ENCODE measurements at places on chromosomes 7 and 10. TPM values are rescaled to one million over a fixed set of nuclear protein-coding genes. Genes with fewer than 3 reads are reported as not detected.

DNA sequence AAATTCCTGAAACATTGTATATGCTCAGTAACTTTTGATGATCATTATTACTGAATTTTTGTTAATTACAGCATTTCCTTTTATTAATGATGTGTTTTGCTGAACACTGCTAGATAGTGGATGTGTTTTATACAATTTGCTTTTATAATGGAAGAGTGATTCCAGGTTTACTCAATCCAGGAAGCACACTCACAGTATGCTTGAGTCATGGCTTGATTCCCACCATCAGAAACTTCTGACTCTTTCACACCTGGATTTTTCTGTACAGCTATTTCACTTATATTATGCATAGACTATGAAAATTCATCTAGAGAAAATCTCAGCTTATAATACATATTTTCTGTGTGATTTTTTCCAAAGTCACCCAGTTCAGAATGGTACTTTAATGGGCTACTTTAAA lies 1040.9 kb downstream of the GRM8 start:
- no peak for DNase-seq

DNA sequence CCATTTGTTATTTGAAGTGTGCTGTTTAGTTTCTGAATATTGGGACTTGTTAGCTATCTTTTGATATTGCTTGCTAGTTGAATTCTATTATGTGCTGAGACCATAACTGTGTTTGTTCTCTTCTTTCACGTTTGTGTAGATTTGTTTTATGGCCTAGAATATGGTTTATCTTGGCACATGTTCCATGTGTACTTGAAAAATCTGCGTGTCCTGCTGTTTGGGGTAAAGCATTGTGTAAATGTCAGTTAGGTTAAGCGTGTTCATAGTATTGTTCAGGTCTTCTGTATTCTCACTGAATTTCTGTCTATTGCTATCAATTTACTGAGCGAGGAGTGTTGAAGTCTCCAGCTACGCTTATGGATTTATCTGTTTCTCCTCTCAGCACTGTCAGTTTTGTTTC lies 19.4 kb downstream of the MMP21 start:
- DNase-seq = no peak

DNA sequence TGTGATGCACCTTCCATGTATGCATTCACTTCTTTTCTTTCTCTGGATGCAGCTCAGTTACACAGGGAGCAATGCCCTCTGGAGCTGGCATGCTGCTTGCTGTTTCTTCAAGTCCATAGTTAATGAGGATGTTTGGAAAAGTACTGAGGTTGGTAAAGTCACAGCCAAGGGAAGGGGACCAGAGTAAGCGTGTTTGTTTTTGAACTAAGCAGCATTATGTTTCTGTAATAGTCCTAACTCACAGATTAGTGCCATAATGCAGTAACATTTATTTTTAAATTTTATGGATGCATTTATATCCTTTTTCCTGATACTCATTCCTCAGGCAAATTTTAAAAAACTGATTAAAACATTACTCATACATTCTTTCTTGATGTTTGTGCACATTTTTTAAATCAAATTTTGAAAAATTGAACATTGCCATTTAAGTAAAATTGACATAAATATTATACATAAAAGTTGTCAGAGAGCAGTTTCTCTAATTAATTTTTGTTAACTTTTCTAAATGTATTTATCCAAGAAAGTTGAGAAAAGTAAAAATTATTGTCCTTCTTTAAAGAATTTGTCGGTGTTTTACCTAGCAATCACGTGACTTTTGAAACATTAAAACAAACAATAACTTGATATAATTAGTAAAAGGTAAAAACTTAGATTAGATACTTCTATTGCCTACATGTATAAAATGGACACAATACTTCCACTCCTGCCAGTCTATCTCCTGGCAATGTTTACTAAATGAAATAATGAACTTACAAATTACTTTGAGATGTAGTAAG lies 659.6 kb upstream of the ANKRD30A start:
- no peak for DNase-seq

- no peak for DNase-seq
These were observed 80.8 kb upstream of the SMIM30 start for GRCh38 chr7:113199136-113199535.

- DNase-seq = peak; percentile 77
These were observed 8.1 kb upstream of the VDAC2 start for GRCh38 chr10:75202321-75203045.

- no peak for DNase-seq
These were observed 24.2 kb upstream of the FAM20C start for GRCh38 chr7:167976-168791.

DNA sequence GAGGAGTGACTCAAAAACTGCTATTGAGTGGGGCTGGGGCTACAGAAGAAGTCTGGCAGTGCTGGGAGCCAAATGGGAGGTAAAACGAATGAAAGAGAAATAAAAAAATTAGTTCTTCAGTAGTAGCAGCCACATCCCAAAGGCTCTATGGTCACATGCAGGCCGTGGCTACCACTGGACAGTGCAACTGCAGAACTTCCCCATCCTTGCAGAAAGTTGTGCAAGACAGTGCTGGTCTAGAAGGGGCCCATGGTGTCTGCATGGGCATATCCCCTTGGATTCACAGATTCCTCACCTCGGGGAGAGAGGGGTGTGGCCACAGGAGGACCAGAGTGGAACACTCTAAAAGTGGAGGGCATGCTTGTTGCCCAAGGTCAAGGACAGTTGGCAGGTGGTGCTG lies 47.6 kb downstream of the RPS24 start:
- no peak for DNase-seq

DNA sequence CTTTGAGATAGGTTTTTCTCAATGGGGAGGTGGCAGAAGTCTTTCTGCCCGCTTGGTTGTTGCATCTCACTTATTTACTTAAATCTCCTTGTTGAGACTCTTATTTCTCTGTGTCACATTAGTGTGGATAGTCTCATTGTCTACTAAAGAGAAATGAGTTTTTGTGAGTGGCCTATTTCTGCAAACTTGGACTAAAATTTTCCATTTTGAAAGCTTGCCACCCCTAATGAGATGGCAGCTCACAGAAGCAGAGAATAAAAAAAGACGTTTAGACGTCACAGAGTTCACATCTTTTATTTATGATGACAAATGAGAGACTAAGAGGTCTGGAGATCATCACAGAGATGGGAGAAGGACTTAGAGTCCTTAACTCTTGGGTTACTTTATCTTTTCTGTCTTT lies 262.7 kb upstream of the PHYHIPL start:
- DNase-seq = no peak

DNA sequence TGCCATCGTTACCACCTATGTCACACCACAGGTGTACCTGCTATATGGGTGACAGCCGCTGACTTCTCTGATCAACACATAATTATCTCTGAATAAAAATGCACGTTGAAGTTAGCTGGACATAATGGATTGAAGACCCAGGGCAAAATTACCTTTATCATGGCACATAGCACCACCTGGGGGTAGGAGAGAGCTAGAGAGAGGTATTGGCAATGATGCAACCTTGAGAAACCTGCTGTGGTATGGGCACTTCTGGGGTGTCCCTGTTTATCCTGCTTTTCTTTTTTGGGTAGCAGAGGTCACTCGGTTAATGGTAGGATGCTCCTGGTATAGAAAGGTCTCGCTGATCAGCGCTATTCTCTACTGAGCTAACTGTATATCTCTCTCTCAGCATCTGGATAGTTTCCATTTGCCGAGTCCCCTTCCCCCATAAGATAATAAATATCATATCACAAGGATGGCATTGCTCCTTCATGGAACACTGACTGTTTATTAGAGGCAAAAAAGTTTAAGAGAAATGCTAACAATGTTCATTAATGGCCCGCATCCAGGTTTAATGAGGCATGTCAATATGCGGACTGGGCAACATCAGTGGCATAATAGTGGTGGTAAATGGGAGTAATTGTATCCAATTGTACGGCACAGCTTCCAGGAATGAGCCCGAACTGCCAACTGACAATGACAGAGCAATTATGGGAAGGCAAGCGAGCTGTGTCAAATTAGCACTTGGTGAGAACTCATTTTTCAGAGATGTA lies 323.1 kb downstream of the TFEC start:
- DNase-seq = no peak

DNA sequence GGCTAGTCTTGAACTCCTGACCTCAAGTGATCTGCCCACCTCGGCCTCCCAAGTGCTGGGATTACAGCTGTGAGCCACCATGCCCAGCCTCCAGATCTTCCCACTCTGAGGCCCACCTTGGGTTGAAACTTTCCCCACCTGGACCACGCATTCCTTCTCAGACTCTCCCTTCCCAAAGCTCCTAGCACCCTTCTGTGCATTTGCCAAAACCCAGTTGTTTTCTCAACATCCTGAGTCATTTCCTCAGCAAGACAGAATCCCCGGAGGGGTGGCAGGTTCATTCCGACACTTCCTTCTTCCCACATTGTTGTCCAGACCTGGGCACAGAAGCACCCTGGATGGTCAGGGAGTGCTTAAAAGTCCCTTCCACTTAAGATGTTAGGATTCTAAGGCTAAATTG lies 28.9 kb downstream of the BAG3 start:
- no peak for DNase-seq

DNA sequence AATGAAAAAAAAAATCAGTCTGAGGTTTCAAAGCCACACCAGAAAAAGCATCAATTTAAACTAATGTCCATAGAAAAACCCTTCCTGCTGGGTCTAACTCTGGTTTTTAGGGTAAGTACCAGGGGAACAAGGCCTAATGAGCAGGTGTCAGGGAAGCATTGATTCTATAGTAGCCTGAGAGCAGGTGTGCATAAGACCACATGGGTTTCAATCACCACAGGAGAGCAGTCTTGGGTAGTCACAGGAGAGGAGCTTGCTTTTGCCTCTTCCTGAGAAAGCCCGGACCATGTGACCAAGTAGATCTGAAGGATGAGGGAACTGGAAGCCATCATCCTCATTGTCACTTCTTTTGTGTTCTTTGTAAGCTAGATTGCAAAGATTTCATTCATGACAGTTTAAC lies 66.3 kb upstream of the AGK start:
- peak; percentile 15 for DNase-seq

- DNase-seq = no peak
These were observed 132.7 kb downstream of the MDFIC start for GRCh38 chr7:115054478-115055065.

- no peak for DNase-seq
These were observed 19.4 kb downstream of the MCM10 start for GRCh38 chr10:13180788-13181187.

DNA sequence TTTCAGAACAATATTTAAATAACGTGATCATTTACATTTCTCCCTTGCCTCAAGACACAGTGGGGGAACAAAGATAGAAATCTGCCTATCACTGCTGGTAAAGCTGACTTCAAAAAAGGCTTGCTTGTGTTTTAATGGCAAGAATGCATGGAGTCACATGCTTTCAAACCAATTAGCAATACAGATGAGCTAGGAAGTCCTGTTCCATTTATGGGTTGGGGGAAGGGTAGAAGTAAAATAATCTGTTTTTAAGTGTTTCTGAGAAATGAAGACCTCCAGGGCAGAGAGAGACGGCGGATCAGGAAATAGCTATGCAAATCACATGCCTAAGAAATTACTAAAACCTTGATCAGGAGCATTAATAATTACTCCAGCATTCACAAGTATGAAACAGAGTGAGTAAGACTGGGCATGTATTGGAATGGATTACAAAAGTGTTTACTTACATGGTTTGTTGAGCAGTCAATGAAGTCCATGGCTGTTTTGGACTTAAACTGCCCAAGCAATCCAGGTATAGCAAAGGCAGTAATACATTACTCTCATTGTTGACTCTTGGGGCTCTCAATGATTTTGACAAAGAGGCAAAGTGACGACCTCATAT lies 142.0 kb downstream of the ARID5B start:
- DNase-seq = no peak

- no peak for DNase-seq
These were observed 51.8 kb upstream of the SLC35G1 start for GRCh38 chr10:93841961-93842360.

- DNase-seq = peak; percentile 74
These were observed 50.6 kb upstream of the DUSP5 start for GRCh38 chr10:110446954-110447608.

GRCh38 chr7:47982610-47983009 lies 3.2 kb upstream of the HUS1 start:
- no peak for DNase-seq

DNA sequence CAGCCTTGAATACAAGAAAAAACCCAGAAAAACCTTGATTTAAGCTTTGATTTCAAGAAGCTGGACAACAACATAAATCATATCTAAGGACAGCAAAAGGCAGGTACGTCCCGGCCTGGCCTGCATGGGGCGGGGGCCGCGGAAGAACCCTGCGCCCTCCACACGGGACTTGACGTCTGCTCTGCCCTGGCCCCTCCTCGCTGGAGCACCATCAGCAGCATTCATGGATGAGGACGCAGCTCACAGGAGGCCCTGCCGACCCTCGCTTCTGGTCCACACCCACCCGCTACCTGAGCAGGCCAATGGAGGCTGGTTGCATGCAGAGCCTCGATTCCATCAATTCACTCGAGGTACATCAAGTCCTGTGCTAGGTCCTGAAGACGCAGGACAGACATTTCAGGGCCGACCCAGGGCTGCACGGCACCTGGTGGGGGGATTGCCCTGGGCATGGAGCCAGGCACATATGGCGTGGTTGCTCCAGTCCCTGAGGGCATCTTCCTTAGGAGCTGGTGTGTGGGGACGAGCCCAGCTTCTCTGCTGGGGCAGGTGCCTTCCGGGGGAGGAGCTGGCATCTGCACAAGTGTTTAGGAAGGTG lies 63.1 kb upstream of the NKX6-2 start:
- DNase-seq = peak; percentile 50

DNA sequence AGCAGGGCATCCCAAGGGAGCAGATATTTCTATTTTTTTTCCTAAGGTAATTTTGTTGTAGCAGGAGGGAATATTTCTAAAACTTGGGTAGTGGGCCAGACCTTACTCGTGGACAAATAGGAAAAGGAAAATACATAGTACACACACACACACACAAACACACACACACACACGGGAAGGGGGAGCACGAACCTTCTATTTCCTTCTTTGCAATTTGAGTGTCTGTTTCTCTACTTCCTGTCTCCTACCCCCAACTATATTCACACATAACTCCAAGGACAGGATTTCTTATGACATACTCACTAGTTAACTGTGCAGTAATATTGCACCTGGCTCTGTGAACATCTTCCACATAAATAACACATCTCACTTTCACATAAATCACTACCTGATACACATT lies 4.4 kb downstream of the LDB1 start:
- DNase-seq = no peak

- no peak for DNase-seq
These were observed 9.4 kb downstream of the NODAL start for GRCh38 chr10:70432101-70432500.

Gene CTAGE8
- total RNA-seq = not detected

Gene TCAF2
- total RNA-seq = 0.54 TPM

Gene C10orf53
- total RNA-seq = not detected

Gene CHCHD2
- total RNA-seq = 394 TPM

Gene ABCC2
- total RNA-seq = 0.30 TPM

Gene AGMO
- 0.40 TPM for total RNA-seq

Gene SLC37A3
- 13.2 TPM for total RNA-seq

Gene VSIR
- total RNA-seq = 63.0 TPM

Gene STK32C
- 5.9 TPM for total RNA-seq

Gene OPALIN
- total RNA-seq = not detected

Gene PSMG3
- 12.1 TPM for total RNA-seq

Gene TMEM196
- total RNA-seq = not detected

Gene RUFY2
- 12.0 TPM for total RNA-seq

Data from cardiac septum (tissue), 1 donor.